GM13976 (cell line): ENCODE measurements at places on chromosomes 4 and X.

DNA sequence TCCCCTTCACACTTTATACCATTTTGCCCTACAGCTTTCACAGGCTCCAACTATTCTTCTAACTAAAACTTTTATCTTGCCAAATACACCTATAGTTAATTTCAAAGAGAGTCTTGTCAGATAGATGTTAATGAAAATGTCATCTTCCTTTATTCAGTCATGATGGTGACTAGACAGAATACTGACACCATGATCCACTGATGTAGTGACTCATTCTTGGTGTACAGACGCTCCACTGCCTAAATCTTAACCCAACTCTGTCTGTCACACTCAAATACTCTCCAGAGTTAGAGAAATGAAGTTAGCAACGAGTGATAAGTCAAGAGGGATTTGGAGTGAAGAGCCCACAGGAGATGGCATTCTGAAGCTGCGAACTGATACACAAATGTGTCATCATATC is 32.1 kb upstream of the HDAC8 start:
- no peak for DNase-seq

DNA sequence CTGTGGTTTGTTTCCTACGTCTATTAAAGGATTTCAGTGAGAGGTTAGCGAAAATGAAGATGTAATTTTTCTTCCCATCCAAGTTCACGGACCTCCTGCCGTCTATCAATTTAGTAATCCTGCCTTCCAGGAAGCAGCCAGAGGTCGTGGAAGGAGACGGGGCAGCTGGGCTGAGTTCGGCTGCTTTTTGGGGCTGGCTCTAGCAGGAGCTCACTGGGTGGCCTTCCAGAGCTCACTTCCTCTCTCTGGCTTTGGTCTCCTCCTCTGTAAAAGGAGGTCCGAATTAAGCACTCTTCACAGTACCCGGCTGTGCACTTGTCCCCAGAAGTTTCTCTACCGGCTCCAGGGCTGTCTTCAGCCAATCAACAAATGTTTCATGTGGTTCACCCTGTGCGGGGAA is 295.4 kb downstream of the BCOR start:
- DNase-seq, result no peak

- DNase-seq, result no peak
These were observed 457 bp downstream of the TFE3 start for GRCh38 chrX:49042581-49043219.

GRCh38 chrX:150202641-150203247 is 160.4 kb upstream of the MAMLD1 start:
- DNase-seq, result no peak

GRCh38 chrX:29488919-29489318 is 726.4 kb upstream of the MAGEB2 start:
- no peak for DNase-seq

DNA sequence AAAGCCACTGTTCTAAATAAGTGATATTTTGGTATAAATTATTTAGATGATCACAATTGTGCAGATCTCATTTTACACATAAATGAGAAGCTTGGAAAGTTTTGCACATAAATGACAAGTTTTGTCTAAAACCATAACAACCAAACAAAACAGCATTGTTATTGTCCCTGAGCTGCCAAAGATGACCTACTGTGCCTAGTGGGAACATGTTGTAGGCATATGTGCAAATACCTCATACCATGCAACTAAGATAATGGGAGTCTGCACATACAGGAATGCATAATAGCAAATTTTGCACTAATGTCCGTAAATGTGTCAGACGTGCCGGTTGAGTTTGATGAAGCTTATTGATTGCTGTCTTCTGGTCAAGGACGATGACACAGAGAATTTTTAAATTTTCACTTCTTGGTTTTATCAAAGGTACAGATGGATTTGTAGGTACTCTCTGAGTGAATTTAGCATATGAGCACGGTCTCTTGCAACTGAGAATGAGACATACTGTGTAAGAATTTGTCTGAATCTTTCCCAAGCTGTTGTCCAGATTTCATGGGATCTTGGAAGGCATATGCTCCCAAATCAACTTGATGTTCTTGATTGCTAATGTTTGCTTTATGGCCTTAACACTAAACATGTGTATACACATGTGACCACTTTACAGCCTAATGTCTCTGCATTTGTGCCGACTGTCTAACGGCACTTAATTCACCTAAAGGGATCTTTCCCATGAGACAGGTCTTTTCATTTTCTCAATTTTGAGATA is 1133.5 kb downstream of the FAT4 start:
- no peak for DNase-seq

DNA sequence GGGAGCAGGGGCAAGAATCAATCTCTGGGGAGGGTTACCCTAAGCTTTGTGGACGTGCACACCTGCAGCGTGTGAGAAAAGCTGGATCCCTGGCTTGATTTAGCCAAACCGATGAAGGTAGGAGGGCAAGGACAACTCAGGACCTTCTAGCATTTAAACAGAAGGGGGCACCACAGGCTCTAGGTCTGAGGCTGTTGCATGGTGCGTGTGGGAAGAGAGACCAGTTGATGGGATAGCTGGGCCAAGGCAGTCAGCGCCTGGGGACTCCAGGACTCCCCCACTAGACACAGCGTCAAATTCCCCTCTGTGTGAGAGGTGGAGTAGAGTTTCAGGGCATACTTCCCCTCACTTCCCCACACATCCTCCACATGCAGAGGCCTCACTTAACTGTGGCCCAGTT is 4.3 kb downstream of the GABRQ start:
- DNase-seq, result peak; percentile 33

GRCh38 chr4:6986072-6986780 is 56.9 kb upstream of the TADA2B start:
- no peak for DNase-seq

DNA sequence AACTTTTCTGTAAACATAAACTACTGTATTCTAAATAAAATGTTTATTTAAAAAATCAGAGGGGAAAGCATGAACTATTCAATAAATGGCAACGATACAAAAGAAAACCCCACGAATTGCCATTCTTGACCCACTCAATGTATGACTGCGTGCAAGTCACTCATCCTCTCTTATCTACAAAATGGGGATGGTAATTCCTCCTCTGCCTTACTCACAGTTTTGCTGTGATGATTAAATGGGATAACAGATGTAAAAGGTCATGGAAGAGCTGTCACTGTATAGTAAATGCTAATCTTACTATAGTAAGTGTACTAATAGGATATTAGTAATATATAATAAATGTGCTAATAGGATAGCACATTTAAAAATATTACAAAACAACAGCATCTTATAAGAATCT is 173.4 kb downstream of the SCFD2 start:
- no peak for DNase-seq

DNA sequence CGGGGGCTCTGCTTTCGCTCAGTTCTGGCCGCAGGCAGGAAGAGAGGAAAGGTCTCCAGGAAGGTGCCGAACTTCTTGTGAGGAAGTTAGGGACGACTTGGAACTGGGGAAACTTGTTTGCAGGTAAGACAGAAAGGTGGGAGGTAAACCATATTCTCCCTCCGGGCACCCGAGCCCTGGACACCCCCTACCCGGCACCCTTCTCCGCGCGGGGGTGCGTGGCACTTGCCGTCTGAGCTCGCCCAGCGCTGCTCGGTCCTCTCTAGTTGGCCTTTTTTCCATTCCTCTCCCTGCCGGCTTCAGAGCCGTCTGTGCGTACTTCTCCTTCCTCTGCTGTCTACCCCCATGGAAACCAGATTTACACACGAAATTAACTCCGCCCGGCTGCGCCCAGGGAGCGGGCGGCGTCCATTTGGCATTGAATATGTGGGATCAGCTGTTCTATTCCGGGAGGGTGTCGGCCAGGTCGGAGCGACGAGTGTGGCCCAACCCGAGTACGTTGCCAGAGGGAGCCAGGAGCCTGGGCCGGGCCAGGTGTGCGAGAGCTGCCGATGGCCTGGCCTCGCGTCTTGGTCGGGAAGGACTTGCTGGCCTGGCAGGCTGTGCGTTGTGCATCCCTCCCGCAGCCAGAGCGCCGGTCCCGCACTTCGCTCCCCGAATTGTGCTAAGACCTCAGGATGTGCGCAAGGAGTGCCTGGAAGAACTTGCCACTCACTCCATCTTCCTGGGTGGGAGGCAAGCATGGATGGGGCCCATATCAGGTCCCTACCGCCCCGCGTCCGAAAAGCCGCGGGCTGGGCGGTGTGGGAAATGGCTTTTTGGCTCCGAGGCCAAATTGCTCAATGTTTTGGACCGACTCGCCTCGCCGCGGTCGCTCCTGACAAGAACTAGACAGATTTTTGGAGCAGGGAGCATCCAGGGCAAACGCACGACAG is 1.7 kb downstream of the PDGFRA start:
- peak; percentile 38 for DNase-seq

DNA sequence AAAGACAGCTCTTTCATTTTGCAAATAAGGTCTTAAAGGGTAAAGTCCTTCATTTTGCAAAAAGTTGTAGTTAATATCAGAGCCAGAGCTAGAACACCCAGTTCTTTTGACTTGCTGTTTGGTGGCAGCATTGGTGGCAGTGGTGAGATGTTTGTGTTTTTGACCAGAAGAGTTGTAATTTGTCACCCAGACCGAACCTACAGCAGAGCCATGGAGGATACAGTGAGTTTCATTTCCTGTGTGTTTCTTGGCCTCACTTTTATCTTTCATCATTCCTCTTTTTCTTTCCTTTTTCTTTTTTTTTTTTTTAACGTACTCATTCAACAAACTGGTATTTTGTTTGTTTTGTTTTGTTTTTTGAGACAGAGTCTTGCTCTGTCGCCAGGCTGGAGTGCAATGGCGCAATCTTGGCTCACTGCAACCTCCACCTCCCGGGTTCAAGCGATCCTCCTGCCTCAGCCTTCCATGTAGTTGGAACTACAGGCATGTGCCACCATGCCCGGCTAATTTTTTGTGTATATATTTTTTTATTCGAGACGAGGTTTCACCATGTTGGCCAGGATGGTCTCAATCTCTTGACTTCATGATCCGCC is 116.4 kb downstream of the AFF1 start:
- no peak for DNase-seq

DNA sequence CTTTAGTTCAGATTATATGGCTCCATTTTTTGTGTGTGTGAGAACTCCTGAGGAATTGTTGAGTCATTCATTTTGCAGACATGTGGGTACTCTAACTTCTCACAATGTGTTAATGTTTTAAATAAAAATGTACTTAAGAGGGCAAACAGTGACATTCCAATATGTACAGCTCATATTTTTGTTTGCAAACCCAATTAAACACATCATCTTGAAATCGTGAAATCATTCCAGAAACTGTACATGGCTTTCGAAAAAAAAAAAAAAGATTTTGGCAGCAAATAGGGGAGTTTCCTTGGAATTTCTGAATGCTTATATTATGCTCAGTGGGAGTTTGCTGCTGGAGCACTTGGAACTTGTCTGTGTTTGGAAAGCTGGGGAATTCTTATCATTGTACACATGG is 85.0 kb downstream of the HPGD start:
- no peak for DNase-seq

GRCh38 chr4:74023709-74024108 is 14.8 kb downstream of the CXCL3 start:
- DNase-seq, result no peak

GRCh38 chr4:88697141-88697540 is 488 bp downstream of the NAP1L5 start:
- no peak for DNase-seq
